Spleen (tissue), 13 donors: ENCODE measurements at places on chromosomes 11 and 22. TPM values are rescaled to one million over a fixed set of nuclear protein-coding genes. Genes with fewer than 3 reads are reported as not detected.

The ARAP1 gene
- 127 TPM for polyA plus RNA-seq

DNA sequence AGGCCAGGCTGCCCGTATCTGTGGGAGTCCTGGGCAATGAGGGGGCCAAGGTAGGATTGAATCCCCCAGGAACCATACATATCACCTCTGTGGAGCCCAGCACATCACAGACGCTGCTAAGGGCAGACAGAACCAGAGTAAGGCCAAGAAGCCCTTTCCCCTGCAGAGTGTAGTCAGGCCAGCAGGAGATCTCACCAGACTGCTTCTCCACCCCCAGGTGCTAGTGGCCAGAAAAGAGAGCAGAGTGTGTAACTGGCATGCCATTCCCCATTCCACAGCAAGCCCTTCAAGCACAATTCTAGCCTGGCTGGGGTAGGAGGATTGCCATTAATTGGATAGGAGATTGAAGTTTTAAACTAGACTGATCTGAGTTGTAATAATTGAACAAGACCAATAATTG lies 28.0 kb upstream of the FCHSD2 start:
- H3K4me1 ChIP-seq = peaks cover 84% of the 10 kb centered on the region
- H3K36me3 ChIP-seq = no peaks in the 10 kb centered on the region
- peak; percentile 32 for DNase-seq
- H3K27ac ChIP-seq = no peak overlapping the region
- H3K27me3 ChIP-seq = no peaks in the 10 kb centered on the region

The MS4A12 gene
- polyA plus RNA-seq = 0.10 TPM

- no peaks in the 10 kb centered on the region for H3K36me3 ChIP-seq
- no peak for DNase-seq
- H3K27ac ChIP-seq = no peak overlapping the region
- H3K27me3 ChIP-seq = peaks cover 17% of the 10 kb centered on the region
- H3K4me1 ChIP-seq = peaks cover 3% of the 10 kb centered on the region
Observed at GRCh38 chr11:22431106-22431505, 92.9 kb downstream of the SLC17A6 start.

DNA sequence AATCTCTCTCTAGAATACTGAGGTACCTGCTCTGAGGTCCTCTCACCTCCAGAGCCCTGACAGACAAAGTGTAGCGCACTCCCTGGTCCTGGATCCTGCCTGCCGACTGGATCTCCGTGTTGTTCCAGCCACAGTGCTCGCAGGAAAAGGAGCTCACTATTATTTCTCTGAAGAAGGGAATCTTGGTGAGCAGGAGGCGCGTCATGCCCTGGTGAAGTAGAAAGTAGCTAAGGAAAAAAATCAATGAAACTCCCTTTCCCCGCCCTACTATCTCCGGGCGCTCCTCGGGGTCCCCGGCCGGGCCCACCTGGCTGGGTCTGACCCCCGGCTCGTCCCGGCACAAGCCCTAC lies 412 bp downstream of the ZPR1 start:
- H3K36me3 ChIP-seq = no peaks in the 10 kb centered on the region
- H3K4me3 ChIP-seq = peak overlapping the region; percentile 97
- H3K27me3 ChIP-seq = no peaks in the 10 kb centered on the region
- peaks cover 39% of the 10 kb centered on the region for H3K4me1 ChIP-seq
- no peak for DNase-seq
- peak overlapping the region; percentile 92 for H3K27ac ChIP-seq

DNA sequence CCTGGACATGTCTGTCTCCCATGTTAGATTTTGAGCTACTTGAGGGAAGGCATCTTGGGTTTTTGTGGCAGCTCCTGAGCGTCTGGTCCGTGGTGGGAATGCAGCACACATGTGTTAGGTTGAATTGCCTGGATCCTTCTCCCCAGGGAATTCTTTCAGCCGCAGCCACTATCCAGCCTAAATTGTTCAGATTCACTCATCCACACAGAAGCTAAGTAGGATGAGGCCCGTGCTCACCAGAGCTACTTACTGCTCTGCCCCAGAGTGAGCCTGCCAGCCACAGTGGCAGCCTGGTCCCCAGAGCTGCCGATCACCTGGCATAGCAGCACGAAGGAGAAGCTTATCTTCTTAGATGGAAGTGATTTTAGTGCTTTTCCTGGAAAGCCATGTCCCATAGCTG lies 34.4 kb upstream of the SORL1-AS1 start:
- no peak for DNase-seq
- no peak overlapping the region for H3K4me3 ChIP-seq
- peaks cover 14% of the 10 kb centered on the region for H3K4me1 ChIP-seq
- H3K27me3 ChIP-seq = no peaks in the 10 kb centered on the region

- H3K4me3 ChIP-seq = no peak overlapping the region
- peaks cover 60% of the 10 kb centered on the region for H3K36me3 ChIP-seq
- no peak overlapping the region for H3K27ac ChIP-seq
- H3K4me1 ChIP-seq = peaks cover 61% of the 10 kb centered on the region
- H3K27me3 ChIP-seq = no peaks in the 10 kb centered on the region
Observed at GRCh38 chr11:203056-203944, 3.9 kb downstream of the BET1L start.

DNA sequence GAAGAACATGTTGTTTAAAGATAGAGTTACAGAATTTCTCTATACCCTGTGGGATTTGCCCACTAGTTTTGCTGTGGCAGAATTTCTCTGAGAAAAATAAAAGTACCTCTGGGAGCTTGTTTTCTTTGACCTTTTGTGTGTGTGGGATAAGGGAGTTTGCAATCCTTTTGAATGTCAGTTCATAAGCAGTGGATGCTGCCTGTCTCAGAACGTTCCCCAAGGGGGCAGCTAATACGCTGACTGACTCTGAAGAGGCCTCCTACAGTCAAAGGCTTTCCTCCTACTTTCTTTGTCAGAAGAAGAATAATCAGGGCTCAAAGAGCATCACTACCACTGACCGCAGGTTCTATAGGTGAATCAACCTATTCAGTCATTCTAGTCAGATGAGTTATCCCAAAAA lies 140.6 kb downstream of the AASDHPPT start:
- DNase-seq = no peak
- H3K36me3 ChIP-seq = no peaks in the 10 kb centered on the region
- no peaks in the 10 kb centered on the region for H3K27me3 ChIP-seq
